Renal pelvis (tissue), 12 donors: ENCODE measurements at places on chromosomes 12 and 14. TPM values are rescaled to one million over a fixed set of nuclear protein-coding genes. Genes with fewer than 3 reads are reported as not detected.

Gene HOXC11
- polyA plus RNA-seq, result 2.3 TPM

Gene KRT83
- polyA plus RNA-seq, result not detected

Gene SOAT2
- polyA plus RNA-seq, result 2.7 TPM

Gene ETFBKMT
- polyA plus RNA-seq, result 4.8 TPM

Gene HOXC13
- polyA plus RNA-seq, result not detected

Gene CISTR
- polyA plus RNA-seq, result not detected

Gene TAS2R19
- polyA plus RNA-seq, result 1.6 TPM

Gene PLA2G1B
- polyA plus RNA-seq, result 0.41 TPM

Gene FAIM2
- polyA plus RNA-seq, result 1.9 TPM

Gene PFKM
- 129 TPM for polyA plus RNA-seq

Gene PRIMA1
- 1.6 TPM for polyA plus RNA-seq

Gene MUCL1
- polyA plus RNA-seq, result not detected

Gene ISM2
- polyA plus RNA-seq, result 2.7 TPM

Gene TAS2R31
- polyA plus RNA-seq, result 2.0 TPM

Gene KLRC1
- 0.78 TPM for polyA plus RNA-seq

Gene KMT2D
- polyA plus RNA-seq, result 65.9 TPM

Gene MYF5
- polyA plus RNA-seq, result 0.10 TPM

Gene SLC15A4
- polyA plus RNA-seq, result 33.1 TPM

Gene PRH2
- 0.40 TPM for polyA plus RNA-seq

Gene SERPINA9
- not detected for polyA plus RNA-seq

Gene PPP1R1A
- 61.5 TPM for polyA plus RNA-seq

Gene NEMF
- polyA plus RNA-seq, result 79.2 TPM

Gene MYO1H
- 1.5 TPM for polyA plus RNA-seq

Gene FAM186B
- 3.9 TPM for polyA plus RNA-seq

Gene HECTD4
- polyA plus RNA-seq, result 63.8 TPM
